ENCODE measurements at places on chromosomes 1 and 21.

- no peak for DNase-seq
Observed at GRCh38 chr1:185369786-185370185, 52.7 kb upstream of the IVNS1ABP start.

GRCh38 chr1:215052256-215053015, 30.1 kb upstream of the KCNK2 start:
- DNase-seq: no peak

DNA sequence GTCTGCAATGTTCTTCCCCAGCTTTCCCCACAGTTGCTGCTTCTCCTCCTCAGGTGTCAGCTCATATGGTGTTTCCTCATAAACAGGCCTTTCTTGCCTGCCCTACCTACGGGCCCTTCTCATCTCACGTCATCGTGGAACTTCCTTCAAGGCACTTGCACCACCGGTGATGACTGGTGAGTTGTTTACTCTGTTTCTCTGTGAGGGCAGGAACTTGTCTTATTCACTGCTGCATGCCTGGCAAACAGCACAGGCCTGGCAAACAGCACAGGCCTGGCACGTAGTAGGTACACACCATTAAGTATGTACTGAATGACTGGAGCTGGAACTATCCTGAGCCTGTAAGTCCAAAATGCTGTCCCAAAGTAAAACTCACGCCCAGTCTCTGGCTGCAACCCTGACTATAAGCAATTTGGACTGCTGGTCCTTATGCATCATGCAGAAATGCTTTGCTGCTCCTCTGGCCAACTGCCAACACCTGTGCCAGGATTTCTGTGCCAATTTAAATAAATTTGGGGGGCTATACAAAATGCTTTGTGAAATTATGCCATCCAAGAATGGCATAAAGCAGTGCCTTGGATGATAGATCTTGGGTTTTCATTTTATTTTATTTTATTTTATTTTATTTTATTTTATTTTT, 25.7 kb downstream of the STK40 start:
- no peak for DNase-seq

- no peak for DNase-seq
Observed at GRCh38 chr1:25026730-25027450, 96.8 kb upstream of the RUNX3 start.

- no peak for DNase-seq
Observed at GRCh38 chr21:29557931-29558725, 259.4 kb downstream of the BACH1 start.

GRCh38 chr1:4636644-4637380, 17.6 kb upstream of the AJAP1 start:
- DNase-seq: no peak

DNA sequence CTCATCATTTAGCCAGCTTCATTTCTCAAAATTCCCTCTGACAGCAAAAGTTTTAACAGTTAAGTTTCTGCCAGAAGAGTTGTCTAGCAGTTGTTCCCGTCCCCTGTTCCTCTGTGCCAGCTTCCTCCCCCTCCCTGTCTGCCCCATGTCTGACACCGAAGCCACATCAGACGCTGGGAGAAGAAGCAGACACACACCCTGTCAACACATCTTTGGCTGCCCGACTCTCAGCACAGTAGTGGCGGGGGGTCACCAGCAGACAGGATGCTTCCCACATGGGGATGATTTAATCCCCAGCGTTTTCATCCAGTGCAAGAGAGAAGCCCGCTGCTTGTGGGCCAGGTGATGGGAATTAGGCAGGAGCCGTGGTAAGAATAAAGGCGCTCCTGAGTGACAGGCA, 379.4 kb upstream of the RUNX1 start:
- DNase-seq: no peak

- DNase-seq: no peak
Observed at GRCh38 chr1:4612991-4613390, 41.4 kb upstream of the AJAP1 start.

DNA sequence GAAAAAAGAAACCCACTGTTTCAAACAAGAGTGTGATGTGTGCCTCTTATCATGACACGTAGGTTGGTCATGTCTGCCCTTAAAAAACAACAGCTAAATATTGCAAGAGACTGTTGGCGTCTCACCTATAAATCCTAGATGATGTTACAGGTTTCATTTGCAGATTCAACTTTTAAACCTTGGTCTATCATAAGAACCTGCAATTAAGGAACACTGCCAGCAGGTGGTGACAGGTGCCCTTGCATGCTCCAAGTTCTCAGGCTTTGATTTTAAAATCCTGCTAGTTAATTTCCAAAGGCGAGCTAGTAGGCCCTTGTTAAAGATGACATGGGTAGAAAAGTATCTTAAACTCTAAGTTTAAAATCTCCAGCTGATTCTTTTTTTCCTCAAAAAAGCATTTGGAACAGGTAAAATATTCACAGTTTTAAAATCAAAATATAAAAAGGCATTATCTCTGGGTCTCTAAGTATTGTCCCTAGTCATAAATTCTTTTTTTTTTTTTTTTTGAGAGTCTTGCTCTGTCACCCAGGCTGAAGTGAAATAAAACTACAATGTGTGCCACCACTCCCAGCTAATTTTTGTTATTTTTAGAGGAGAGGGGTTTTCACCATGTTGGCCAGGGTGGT, 39.1 kb downstream of the CLSTN1 start:
- DNase-seq: no peak

GRCh38 chr1:56416495-56416894, 162.9 kb downstream of the PLPP3 start:
- no peak for DNase-seq

GRCh38 chr1:212586206-212587015, 22.1 kb upstream of the ATF3 start:
- no peak for DNase-seq

DNA sequence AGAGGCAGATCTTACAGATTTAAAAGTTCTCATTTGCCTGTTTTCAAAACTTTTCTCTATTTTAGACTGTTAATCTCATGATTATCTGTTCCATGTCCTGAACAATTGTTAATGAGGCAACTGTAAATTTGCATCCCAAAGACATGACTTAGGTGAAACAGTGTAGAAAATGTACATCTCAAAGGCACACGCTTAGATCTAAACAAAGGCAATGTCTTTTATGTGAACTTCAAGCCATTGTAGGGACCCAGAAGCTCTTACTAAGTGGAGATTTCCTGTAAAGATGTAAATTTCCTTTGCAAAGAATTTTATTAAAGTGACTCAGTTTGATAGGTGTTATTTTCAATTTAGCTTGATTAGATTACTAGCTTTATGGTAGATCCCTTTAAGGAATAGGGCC, 125.2 kb upstream of the F3 start:
- no peak for DNase-seq

- DNase-seq: no peak
Observed at GRCh38 chr1:34906756-34907155, 22.7 kb downstream of the DLGAP3 start.

GRCh38 chr1:232045139-232045994, 418.8 kb downstream of the DISC1 start:
- no peak for DNase-seq

GRCh38 chr1:160835751-160836150, 26.9 kb downstream of the CD244 start:
- no peak for DNase-seq

GRCh38 chr1:56336982-56337381, 242.4 kb downstream of the PLPP3 start:
- no peak for DNase-seq

GRCh38 chr1:223038288-223039006, 104.6 kb downstream of the TLR5 start:
- no peak for DNase-seq

DNA sequence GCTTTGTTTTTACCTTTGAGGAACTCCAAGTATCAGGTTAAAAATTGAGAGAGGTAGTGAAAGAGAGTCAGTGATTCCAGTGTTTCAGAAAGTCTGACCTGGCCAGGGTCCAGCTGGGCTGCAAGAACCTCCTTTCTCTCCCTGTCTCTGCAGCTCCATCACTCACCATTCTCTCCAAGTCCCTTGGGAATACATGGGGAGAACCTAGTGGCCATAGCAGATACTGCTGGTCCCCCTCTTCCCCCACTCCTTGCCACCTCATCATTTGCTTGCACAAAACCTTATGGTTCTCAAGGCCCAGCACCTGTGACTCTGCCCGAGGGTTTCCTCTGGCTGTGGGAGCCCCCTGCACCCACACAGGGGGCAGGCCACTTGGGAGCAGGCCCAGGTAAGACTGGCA, 279.5 kb downstream of the KIF26B start:
- no peak for DNase-seq

GRCh38 chr1:112394743-112395062, 1.3 kb upstream of the CTTNBP2NL start:
- no peak for DNase-seq

DNA sequence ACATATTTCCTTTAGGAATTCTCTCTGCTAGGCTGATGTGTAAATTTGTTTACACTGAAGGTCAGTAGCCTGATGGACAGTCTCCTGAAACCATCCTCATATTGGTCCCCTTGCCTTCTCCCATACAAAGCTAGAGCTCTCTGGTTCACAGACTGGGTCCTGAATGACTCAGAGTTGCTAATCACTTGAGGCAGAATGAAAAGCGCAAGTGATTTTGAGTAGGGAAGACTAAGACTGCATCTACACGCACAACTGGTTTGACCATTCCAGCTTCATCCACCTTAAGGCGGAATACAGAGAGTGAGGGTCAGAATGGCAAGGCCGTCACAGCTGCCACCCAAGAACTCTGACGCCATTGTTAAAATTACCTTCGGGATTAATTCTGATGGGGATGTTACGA, 70.2 kb upstream of the KIF26B start:
- DNase-seq: no peak

DNA sequence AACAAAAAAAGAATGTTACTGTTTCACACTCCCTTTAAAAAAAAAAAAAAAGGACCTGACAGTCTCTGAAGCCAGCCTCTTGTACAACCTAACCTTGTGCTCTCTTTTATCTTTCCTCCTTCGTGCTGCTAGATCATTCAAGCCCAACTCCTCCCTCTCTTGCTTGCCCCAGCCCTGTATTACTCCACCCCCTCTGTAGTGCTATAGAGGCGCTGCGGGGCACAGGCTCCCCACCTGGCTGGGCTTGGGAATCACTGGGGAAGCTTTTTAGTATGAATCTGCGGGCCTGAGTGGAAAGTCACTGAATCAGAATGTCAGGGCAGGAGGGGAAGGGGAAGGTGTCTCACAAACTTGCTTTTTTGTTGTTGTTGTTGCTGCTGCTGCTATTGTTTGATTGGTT, 383.7 kb upstream of the CAMK1G start:
- no peak for DNase-seq

GRCh38 chr1:177859572-177859971, 110.3 kb downstream of the SEC16B start:
- no peak for DNase-seq
